Stimulated activated CD4-positive, alpha-beta T cell treated with anti-CD3 and anti-CD28 coated beads, Interleukin-1b, Interleukin-23, amount 100 ng/mL, for 1 hour (primary cell): ENCODE measurements at places on chromosomes 1 and 21.

DNA sequence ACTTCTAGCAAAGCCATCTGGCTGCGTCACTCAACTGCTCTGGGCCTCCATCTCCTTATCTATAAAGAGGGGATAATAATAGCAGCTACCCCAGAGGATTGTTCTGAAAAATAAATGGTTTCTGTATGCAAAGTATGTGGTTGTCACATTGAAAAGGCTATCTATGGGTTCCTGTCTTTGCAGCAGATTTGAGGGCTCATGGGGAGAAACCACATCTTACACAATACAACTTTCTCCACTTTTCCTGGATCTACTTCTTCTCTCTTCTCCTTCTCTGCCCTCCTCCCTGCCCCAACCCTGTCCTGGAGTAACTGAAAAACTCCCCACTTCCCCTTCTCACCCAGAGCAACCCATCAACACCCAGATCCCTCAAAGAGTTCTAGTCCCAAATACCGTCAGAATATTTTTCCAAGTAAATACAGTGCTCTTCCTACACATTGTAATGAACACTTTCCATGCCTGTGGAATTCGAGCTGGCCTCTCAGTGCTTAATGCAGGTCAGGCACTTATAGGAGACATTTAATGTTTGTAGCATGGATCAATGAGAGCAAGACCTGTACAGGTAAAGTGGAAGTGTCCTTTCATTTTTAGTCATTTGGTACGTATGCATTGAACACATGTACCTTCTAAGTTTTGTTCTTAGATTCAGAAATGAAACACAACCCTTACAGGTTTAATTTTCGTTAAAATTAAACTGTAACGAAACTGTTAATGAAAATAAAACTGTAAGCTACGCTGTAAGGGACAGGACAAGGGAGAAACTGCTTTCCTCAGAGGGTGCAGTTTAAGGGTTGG, 131.9 kb downstream of the AK5 start:
- no peak for DNase-seq

DNA sequence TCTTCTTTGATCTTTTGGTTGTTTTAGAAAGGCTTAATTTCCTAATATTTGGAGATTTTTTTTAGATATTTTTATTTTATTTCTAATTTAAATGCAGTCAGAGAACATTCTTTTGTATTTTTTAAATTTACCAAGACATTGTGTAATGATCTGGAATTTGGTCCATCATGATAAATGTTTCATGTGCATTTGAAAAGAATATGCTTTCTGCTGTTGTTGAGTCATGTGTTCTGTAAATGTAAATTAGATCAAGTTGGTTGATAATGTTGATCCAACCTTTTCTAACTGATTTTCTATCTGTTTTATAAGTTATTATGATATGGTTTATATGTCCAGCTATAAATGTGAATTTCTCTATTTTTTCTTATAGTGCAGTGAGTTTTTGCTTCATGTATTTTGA, 19.8 kb downstream of the UTS2 start:
- DNase-seq: no peak

DNA sequence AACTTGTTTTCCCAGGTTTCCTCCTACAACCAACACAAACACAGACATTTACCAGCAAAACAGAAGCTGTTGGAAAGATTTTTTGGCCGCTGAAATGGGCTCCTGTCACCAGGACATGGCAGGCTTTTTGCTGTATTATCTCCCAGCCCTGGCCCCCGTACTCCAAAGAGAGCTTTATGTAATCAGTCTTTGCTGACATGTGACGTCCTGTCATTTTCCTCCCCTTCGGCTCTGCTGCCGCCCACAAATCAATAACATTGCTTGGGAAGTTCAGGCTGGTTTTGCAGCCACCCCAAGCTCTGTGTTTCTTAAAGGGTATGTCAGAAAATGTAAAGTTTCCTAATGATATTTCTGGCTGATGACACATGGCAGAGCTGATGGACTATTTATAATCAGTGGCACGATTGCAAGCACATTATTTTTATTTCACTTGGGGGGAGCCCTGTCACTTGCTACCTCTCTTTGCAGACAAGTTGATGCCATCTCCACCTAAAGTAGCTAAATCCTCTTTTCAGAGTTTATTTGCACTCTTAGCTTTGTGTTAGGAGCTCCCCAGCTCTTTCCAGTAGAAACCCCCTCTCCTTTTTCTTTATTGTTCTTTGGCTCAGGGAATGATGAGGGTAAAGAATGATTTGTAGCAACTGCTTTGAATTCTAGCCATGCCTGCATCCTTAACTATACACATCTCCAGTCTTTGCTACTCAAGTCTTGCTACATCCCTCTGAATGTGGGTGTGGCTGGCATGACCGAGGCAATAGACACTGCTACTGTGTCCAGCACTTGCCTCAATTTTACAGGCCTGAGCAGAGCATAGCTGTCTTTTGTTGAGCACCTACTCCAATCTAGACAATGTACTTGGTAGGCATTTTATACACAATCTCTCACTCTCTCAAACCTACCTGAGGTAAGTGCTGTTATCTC, 67.3 kb downstream of the ELAVL4 start:
- no peak for DNase-seq

GRCh38 chr1:208083016-208083714, 161.0 kb downstream of the PLXNA2 start:
- no peak for DNase-seq

DNA sequence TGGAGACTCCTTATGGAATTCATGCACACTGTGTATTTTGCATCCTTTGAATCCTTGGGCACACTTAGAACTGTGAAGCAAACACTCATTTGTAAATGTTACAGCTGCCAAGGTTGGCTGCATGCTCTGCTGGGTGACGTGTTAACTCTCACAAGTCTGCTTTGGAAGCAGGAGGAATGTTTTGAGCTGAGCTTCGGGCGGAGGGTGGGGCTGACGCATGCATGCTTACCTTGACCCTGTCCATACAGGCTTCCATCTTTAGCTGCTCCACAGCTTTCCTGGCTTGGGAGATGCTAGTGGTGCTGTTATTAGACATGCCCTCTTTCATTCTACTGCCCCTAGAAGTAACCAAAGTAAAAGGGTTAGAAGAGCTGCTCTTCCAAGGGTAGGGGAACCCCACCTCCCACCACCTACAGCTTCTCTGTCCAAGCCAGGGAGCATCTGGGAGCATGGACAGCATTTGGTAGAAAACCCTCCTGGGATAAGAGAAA, 66.0 kb downstream of the GNG4 start:
- no peak for DNase-seq

- no peak for DNase-seq
Observed at GRCh38 chr1:33247545-33247944, 8.7 kb upstream of the ZNF362 start.

GRCh38 chr1:91635763-91636162, 135.1 kb downstream of the CDC7 start:
- DNase-seq: no peak

DNA sequence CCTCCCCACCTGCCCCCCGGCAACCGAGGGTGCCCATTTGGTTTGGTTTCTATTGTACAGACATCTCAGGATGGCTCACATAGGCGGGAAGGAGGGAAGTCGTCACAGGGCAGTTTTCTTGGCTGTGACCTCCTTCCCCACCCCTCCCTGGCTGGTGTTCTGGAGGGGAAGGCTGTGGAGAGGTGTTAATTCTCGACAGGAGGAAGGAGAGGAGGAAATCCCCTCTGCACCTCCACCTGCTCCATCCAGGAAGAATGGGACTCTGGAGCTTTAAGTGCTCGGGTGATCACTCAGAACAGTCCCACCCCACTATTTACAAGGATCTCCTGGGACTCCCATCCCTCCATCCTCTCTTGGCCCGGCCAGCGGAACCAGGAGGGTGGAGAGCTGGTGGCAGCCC, 7.6 kb downstream of the MEX3A start:
- no peak for DNase-seq

- no peak for DNase-seq
Observed at GRCh38 chr1:151472856-151473731, 13.8 kb upstream of the POGZ start.

DNA sequence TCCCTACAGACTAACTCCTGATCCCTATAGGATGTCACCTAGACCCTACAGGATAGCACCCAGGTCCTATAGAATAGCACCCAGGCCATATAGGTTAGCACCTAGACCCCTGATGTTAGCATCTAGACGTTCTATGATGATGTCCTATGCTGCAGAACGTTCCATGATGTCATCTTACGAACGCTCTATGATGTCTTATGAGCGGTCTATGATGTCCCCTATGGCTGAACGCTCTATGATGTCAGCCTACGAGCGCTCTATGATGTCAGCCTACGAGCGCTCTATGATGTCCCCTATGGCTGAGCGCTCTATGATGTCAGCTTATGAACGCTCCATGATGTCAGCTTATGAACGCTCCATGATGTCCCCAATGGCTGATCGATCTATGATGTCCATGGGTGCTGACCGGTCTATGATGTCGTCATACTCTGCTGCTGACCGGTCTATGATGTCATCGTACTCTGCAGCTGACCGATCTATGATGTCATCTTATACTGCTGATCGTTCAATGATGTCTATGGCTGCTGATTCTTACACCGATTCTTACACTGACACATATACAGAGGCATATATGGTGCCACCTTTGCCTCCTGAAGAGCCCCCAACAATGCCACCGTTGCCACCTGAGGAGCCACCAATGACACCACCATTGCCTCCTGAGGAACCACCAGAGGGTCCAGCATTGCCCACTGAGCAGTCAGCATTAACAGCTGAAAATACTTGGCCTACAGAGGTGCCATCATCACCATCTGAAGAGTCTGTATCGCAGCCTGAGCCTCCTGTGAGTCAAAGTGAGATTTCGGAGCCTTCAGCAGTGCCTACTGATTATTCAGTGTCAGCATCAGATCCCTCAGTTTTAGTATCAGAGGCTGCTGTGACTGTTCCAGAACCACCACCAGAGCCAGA, 9.5 kb downstream of the SON start:
- no peak for DNase-seq

DNA sequence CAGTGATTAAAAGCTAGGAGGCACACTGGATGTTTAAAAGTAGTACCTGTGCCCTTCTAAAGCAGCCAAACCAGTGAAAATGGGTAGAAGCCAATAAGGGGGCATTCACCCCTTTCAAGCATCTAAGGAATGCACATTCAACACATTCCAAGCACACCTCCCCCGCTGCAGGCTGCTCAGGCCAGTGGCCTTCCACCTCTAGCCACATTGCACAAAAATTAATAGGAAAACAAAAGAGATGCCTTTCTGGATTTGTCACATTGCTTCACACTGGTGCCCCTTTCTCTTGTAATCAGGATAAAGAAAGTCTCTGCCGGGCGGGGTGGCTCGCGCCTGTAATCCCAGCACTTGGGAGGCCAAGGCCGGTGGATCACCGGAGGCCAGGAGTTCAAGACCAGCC, 834.0 kb downstream of the USP25 start:
- no peak for DNase-seq

DNA sequence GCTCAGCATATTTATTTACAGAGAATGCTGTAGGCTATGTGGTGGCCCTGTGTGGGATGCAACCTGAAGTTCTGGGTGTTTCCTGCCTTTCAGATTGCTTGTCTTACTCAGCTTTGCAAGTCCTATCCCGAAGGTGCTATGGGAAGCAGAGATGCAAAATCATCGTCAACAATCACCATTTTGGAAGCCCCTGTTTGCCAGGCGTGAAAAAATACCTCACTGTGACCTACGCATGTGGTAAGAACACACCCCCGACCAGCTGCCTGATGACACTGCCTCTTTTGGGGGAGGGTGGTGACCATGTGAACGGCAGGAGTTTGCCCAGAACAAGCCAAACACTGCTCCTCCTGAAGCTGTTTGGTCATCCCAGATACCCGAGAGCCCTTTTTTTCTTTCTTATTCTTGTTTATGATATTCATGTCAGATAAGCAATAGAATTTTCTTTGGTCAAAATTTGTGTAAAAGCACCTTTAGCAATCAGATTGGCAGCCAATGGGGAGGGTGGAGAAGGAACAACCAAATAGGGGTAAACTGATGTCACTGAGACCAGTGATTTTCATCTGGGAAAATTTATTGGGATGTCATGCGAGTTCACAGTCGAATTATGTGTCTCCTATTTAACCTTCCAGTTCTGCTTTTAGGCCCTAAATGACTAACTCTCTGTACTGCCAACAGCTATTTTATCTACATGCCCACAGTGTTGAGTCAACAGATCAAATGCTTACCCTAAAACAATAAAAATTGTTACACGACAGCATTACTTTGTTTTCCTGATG, 82.6 kb downstream of the EVA1C start:
- DNase-seq: no peak

DNA sequence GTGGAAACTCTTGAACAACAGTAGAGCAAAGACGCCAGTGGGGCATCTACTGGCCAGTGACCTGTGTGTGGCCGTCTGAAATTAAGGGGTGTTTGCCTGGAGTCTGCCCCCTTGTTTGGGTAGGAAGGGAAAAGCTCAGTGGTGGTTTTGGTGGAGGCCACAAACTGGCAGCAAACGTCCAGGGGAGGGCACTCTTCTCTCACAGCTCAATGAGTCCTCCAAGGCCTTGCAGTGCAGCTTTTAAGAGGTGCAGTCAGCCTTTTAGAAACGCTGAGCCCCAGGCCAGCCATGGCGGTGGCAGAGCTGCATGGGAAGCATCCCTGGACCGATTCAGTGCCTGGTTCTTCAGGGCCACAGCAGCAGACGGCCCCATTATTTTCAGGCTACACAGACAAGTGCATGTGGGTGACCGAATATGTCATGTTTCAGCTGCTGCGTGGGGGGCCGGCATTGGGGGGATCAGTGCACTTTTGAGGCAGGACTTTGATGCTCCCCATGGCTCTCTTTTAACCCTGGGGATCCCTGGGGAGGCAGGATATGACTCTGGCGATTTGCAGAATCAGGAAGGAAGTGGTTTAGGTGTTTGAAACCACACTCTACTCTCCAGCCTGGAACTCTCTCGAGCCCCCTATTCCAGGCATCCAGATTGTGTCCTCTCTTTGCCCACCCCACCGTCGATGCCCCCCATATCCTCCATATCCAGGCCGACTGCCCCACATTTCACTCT, 414.0 kb downstream of the PRDM2 start:
- no peak for DNase-seq

DNA sequence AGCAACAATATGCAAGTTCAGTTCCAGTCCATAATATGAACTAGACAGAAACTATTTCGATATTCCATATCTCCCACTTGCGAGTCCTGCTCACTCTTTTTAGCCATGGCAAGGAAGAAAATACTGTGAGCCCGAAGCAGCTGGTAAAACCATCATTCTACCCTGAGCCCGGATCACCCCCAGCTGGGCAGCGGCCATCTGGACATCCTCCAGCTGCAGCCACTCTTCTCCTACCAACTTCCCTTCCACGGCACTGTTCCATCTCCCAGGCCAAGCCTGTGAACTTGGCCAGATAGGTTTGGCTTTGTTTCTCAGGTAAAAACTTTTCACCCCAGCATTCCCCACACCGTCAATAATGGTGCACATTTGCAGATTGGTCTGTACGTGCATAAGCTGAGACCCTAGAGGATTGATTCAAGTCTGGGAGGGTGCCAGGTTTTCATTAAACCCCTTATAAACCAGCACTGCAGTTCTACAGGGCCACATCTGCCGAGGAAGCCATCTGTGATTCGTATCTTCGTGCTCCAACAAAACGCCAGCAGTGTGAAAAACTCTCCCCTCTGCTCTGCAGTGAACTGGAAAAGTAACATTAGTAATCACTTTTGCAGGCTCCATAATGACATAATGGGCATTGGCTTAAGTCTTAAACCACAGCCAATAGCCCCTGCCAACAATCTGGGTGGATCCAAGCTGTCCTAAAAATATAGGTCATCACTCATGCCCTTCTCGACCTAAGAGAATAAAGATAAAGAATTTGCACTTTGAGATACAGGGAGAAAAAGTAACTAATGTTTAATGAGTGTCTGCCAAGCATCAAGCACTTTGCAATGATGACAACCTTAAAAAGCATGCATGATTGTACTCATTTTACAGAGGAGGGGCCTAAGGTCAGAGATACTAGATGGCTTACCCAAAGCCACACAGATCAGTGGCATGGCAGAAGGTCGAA, 205.1 kb downstream of the PLPP3 start:
- no peak for DNase-seq

GRCh38 chr1:245448975-245449431, 294.2 kb downstream of the KIF26B start:
- no peak for DNase-seq
